ENCODE measurements at places on chromosomes 3 and 15.

GRCh38 chr15:65056868-65057548, 10.8 kb downstream of the RASL12 start:
- no peak for DNase-seq

DNA sequence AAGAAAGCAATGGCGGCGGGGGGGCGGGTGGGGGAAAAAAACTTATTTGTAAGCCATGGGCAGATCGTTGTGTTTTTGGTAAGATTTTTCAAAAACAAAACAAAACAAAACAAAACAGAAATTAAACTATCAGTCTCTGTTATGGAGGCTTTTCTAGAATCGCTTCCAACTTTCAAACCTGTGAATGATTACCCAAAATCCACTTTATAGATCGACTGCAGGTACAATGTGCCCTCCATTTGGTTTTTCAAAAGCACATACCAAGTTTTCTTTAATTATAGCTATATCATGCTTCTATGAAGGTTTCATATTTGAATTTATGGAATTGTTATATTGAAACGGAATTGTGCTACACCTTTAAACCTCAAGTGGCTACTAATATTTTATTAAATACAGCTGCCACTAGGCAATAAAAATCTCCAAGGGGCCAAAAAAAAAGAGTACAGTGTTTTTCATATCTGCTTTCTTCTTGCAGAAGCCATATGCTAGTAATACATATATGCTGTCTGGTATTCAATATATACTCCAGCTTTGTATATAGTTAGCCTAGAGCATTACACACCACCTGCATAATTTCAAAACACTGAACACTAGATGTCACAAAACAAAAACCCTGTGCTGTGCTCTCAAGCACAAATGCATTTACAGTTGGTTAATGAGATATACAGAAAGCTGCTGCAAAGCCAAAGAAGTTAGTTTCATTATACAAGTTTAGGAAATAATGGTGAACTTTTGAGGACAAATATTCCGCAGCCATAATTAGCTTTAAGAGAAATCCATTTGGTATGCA, 683.8 kb upstream of the NR2F2 start:
- DNase-seq, result no peak

DNA sequence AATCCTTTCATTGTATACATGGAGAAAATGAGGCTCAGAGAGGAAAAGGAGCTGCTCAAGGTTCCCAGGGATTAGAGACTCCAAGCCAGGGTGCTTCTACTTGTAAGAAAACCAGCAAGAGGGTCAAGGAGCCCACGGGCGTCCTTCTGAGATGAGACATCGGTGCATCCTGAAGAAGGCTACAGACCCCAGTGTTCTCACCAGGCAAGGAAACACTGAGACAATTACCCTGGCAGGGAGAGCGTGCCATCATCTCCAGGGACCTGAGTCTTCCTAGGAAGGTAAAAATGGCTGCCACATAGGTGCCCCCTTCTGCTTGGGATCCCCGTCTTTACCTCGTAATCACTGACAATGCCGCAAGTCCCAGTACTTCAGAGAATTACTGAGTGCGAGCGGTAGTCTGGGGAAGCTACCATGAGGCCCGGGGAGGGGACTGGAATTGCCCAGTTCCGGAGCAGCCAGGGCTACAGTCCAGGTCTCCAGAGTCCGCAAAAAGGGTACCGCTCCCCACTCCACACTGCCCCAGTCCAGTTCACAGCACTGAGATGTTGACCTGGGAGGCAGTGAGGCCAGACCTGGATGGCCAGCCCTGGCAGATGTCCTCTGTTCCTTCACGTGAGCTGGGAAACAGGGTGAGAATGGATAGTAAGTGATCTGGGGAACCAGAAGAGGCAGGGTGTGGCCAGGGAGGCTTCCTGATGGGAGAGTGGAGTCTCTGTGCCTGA, 164.7 kb upstream of the SMAD3 start:
- no peak for DNase-seq

DNA sequence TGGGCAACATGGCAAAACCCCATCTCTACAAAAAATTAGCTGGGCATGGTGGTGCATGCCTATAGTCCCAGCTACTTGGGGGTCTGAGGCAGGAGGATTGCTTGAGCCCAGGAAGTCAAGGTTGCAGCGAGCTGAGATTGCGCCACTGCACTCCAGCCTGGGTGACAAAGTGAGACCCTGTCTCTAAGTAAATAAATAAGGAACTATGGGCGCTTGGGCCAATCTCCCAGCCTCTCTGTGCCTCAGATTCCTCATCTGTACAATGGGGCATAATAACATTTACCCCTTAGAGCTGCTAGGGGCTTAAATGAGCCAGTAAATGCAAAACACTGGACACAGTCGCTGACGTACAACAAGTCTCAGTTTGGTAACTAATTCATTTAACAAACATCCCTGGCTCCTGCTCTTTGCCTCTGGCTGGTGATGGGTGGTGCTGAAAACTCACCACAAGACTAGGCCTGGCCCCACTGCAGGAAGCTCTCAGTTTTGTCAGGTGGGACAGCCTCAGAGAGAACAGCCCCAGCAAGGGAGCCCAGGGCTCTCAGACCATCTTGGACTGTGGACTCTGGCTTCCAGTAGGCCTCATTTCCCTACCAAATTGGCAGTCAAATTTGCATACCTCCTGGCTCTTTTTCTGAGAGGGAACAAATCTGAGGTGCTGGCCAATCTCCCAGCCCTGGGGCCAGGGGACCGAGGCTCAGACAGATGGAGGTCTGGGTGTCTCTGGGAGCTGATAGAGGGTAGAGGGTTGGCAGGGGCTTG, 6.4 kb upstream of the TBC1D2B start:
- no peak for DNase-seq

DNA sequence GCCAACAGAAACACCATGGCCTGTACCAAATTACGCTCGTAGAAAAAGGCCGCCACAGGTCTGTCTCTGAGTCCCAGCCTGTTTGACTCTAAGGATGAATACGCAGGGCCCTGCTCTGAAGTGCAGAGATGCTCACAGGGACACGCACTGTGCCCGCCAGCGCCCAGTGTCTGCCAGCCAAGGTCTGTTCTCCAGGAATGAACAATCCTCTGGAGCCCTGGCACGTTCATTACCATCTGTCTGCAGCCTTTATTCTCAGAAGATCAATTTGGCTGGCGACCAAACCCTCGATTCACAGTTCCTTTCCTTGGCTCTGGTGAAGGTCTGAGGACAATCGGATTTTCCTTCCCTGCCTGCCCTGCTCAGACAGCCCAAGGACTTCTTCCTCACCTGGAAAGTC, 66.3 kb downstream of the NIPA2 start:
- no peak for DNase-seq

DNA sequence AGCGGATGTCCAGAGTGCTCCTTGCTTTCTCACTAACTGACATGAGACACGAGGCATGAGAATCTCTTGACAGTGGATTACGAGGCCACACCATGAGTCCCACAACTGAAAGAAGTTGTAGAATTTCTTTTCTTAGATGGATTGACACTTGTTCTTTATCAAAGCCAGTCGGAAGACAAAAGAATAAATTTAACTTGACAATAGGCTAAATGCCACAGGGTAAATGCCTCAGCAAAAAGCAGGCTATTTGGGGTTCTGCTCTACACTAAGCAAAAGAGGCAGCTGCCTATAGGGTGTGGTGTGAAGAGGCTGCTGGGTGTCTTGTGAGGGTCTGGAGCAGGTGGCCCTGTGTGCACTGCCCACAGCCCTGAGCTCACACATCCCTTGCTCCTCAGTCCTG, 135.1 kb upstream of the SEMA6D start:
- no peak for DNase-seq

DNA sequence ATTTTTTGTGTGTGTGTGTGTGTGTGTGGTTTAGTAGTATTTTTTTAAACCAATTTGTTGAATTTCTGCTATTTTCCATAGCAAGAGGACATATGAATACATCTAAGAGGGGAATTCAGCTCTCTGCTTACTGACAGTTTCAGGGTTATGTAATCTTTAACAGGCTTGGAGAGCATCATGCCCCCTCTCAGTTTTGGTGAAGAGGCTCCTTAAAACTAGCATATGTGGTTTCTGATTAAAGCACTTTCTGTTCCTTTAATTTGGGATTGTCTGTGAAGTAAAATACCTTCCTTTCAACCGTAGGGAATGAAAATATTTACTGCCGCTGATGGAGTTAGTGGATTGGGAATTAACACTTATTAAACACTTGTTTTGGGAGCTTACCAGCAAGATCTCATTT, 19.4 kb upstream of the NFKBIZ start:
- DNase-seq, result no peak

GRCh38 chr3:73070675-73071575, 9.5 kb downstream of the EBLN2 start:
- no peak for DNase-seq

DNA sequence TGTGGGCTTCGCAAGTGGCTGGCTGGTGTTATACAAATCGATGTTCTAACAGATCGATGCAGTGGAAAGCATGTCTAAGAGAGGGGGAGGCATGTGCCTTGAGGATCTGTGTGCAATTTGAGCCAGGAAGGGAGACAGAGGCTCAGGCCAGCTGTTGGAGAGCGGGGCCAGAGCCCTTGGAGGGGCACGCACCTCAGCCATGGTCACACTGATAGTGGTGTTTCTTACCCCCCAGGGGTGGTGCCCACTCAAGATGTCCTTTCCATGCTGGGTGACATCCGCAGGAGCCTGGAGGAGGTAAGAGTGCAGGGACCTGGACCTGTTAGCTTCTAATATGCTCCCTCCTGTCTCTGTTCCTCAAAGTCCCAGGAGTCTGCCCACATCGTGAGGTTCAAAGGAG, 3.8 kb upstream of the ABTB1 start:
- no peak for DNase-seq

DNA sequence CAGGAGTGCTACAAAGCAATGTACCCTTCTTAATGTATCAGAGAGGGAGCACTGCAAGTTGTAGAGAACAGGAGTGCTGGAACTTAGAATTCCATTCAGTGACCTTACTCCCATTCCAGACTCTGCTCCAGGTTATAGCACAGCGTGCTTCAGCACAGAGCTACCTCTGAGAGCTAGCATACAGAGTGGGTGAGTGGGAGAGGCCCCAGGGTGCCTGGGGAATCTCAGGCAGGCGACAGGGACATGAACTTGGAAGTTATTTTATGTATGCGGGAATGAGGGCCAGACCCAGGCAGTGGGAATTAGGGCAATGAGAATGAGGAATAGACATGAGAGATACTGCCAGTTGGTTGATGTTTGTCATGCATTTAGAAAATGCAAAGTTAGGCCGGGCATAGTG, 3.7 kb upstream of the KNG1 start:
- DNase-seq, result no peak

DNA sequence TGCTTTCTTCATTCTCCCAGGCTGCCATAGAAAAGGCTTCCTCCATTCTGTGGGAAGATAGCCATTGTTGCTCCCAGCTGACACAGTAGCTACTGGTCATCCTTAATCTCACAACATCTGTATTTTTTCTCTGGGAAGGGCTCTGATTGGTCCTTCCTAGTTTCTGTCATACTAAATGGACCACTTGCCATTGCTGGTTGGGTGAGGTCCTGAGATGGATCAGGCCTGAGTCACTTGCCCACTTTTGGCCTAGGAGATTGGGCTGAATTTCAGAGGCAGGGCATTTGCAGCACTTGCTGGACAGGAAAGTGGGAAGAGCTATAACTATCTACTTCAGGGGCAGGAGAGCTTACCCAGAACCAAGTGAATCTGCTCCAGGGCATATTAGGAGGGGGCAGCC, 106.5 kb upstream of the PROK2 start:
- DNase-seq, result no peak

- DNase-seq, result no peak
Measured at GRCh38 chr3:178457511-178457910, 78.7 kb upstream of the KCNMB2 start.

DNA sequence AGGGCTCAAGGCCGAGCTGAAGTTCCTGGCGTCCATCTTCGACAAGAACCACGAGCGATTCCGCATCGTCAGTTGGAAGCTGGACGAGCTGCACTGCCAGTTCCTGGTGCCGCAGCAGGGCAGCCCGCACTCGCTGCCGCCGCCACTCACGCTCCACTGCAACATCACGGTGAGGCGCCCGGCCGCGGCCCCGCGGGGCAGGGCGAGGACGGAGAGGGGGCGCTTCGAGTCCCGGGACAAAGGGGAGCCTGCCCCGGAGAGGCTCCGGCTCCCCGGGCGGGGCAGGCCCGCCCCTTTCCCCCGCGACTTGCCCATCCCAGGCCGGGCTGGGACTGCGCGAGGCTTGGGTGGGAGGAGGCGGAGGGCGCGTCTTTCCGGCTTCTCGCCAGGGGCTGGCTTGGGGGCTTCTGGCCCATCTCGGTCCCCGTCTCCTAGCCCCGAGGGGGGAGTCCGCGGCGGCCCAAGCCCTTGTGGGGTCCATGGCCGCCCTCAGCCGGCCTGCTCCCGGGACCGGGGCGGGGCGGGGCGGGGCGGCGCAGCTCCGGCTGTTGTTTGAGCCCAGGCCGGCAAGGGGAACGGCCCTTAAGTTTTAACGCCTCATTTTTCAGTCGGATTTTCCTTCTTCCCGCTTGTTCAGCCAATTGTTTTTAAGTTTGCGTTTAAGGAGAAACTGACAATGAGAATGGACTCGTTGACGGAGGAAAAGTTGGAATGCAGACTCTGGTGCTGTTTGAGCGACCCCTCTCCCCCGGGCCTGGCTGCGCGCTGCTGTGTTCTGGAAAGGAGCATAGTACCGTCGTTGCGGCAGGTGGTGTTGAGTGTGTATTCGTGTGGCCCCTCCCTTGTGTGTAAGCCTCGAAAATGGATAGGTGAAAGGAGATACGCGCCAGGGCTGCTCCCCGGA, 683 bp downstream of the UBE2Q2 start:
- no peak for DNase-seq

DNA sequence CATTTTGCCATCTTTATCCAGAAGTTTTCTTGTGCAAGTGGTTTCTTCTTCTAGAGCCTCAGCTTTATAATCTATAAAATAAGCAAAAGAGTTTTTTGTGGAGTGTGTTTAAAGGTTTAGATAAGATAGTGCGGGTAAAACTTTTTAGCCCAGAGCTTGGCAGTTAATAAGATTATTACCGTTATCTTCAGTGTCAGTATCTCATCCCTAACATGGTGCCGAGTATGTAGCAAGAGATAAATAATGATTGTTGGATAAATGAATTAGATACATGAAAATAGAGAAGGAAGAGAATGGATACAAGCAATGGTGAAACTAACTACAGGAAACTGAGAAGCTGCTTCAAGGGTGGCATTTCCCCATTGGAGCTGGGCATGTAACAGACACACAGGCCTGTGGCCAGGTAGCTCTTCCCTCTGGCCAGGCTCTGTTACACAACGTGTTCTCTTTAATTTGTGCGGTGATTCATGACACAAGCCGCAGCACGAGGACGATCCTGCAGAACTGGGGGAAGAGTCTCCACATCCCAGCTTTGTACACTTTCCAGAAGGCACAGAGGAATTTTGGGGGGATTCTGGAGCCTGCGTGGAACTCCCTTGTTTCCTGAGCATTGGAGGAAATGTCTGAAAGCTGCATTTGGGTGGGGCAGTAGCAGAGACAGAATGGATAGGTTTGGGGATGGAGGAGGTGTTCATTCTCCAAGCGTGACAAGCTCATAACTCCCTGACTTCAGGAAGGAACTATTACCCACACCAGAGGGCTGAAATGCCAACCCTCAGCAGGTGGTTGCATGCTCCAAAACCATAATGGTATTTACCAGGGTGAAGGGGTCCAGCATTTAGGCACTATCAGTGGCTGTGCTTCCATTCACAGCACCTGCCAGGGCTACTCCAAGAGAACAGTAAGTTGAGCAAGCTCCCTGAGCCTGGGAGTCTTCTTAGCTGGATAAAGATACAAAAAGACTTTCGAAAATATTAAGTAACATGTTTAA, 14.2 kb upstream of the ST6GAL1 start:
- no peak for DNase-seq
